ENCODE measurements at places on chromosomes 4 and X.
A peak's percentile ranks its signal among the peaks of the same experiment; 100 is the strongest.

DNA sequence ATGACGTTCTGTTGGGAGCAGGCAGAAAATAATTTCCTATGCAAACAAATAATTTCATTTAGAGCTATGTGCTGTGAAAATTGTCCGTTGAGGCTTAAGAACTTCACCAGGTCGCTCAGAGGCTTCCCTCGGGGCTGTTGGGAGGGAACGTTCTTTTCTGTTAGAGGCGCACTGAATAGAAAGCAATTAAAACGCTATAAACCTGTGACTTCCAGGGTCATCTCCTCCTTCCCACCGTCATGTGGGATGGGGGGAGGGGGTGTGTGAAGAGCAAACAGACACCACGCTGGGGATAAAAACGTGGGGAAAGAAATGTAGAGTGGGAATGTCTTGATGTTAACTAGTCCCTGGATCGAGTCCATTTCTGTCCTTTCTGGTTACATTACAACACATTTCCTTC, 35.2 kb upstream of the ZNF518B start:
- DNase-seq, result no peak

GRCh38 chrX:154411981-154412340, 622 bp downstream of the TAFAZZIN start:
- peak; percentile 82 for DNase-seq

DNA sequence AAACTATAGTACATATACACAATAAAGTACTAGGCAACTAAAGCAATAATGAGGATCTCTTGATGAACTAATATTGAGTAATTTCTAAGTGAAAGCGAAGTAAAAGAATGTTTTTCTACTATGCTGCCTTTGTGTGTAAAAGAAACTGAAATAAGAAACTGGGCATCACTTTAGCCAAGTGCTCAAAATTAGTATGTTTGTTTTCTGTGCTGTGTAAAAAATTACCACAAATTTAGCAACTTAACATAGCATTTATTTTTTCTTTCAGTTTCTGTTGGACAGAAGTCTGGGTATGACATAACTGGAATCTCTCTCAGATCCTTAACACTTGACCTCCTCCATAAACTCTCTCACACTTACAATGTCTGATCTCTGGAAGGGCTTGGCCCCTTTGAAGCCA, 687.1 kb upstream of the MAGEB2 start:
- DNase-seq, result no peak

DNA sequence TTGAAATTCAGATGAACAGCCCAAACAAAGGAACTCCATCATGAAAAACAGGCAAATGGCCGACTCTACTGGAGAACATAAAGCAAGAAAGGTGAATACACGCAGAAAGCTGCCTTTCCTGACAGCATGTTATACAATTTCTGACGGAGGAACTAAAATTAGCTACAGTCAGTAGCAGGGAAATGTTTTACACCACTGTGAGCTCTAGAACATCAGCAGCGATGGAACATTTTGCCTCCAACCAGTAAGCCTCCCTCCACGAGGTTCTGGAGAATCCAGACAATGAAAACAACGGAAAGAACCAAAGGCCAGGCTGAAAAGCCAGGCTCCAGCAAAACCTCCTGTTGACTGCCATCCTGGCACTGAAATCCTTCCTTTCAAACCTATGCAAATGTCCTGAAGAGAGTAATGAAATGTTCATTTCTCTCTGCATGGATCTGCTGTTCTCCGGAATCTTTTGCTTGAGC, 78.9 kb downstream of the IRF2 start:
- DNase-seq, result no peak

DNA sequence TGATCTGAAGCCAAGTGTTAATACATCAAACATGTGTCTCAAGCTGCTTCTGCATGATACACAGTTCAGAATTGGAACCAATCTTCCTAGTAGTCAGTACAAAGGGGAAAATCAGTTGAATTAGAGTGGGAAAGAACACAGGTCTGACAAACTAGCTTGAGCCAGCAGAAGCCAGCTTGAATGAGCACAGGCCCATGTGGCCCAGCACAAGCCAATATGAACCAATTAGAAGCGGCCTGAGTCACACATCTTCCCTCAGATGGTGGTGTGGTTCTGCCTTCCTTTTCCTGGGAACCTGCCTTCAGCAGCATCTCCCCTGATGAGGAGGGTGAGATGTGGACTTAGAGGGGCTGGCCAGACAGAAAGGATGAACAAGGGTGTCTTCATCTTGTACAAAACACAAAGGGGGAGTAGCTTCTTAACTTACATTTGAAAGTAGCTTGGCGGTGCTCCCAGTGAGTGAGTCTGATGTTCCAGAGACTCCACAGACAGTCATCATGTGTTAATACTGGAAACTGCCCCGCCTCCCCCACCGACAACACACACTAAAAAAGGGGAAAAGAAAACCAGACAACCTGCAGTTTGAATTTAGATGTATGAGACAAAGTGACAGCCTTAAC, 72.0 kb downstream of the FRMPD4 start:
- DNase-seq, result no peak

DNA sequence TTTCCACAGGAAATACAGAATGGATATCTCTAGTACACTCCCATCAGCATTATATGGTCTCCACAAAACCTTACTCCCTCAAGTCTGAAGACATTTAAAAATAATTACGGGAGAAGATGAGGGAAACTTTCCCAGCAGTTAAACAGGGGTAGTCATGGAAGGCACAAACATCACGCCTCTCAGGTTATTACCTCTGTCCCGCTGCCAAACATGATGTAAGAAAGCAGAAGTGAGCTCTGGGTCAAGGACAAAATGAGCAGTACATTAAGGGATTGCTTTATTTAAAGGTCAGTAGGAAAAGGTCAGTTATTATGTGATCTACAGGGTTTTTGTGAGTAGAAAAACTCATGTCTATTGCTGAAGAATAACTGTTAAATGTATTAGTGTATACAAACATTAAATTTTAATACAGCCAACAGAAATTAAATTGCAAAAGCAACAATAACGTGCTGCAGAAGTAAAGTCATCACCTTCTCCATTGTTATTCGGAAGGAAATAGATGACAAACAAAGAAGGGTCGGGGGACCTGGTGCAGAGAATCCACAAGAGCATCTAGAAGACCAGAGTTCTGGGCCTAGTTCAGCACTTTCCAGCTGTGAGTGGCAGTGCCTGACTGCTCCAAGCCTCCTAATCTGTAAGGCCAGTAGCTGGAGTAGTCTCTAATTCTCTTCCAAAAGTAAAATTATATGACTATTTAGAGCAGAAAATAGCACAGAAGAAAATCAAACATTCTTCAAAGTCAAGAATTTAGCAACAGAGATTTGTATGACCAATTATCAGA, 171.2 kb downstream of the PPP3CA start:
- no peak for DNase-seq

All from iPS-NIHi11 (cell line).